Sigmoid colon (tissue), 7 donors: ENCODE measurements at places on chromosomes 4 and X. TPM values are rescaled to one million over a fixed set of nuclear protein-coding genes. Genes with fewer than 3 reads are reported as not detected.

DNA sequence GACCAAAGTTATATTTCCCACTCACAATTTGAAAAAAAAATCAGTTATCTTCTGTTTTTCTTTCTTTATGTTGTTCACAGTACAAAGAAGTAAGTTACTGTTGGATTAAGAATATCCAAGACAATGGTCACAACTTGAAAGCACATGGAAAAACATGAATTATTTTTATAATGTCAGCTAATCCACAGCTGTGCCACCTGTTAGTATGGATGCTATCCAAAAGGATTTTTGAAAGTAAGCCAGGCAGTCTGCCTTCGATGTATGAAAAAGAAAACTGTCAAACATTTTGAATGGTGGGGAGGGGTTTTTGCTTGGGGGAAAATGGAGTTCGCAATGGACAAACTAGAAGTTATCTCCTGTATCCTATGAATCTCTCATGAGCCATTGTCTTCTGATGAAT is 6.2 kb downstream of the GPM6A start:
- no peak for DNase-seq

The MPP1 gene
- total RNA-seq = 29.3 TPM

- no peak for DNase-seq
These were observed 57.8 kb downstream of the SCFD2 start for GRCh38 chr4:53307819-53308780.

The AR gene
- 9.1 TPM for total RNA-seq

The ETDB gene
- total RNA-seq = not detected

The TRPC5OS gene
- total RNA-seq = not detected

- peak; percentile 12 for DNase-seq
These were observed 17.8 kb downstream of the PSAPL1 start for GRCh38 chr4:7416745-7417432.

- DNase-seq = no peak
These were observed 35.5 kb upstream of the CD99L2 start for GRCh38 chrX:150933945-150934350.

GRCh38 chr4:111717921-111718320 is 427.3 kb upstream of the FAM241A start:
- DNase-seq = no peak

The S100P gene
- total RNA-seq = not detected

DNA sequence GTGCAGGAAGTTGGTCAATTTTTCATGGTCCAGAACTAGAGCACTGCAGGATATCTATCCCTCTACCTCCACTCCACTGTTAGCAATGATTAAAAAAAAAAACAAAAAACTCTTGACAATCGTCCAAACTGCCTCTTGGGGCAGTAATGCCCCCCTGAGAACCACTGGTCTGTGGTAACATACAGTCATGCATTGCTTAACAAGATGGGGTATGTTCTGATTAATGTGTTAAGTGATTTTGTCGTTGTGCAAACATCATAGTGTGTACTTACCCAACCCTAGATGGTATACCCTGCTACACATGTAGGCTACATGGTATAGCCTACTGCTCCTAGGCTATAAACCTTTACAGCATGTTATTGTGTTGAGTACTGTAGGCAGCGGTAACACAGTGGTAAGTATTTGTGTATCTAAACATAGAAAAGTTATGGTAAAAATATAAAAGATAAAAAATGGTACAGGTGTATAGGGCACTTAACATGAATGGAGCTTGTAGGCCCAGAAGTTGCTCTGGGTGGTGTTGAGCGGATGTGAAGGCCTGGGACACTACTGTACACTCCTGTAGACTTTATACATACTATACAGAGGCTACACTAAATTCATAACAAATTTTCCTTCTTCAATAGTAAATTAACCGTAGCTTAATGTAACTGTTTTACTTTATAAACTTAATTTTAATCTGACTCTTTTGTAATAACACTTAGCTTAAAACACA is 34.1 kb downstream of the ART3 start:
- DNase-seq = no peak

DNA sequence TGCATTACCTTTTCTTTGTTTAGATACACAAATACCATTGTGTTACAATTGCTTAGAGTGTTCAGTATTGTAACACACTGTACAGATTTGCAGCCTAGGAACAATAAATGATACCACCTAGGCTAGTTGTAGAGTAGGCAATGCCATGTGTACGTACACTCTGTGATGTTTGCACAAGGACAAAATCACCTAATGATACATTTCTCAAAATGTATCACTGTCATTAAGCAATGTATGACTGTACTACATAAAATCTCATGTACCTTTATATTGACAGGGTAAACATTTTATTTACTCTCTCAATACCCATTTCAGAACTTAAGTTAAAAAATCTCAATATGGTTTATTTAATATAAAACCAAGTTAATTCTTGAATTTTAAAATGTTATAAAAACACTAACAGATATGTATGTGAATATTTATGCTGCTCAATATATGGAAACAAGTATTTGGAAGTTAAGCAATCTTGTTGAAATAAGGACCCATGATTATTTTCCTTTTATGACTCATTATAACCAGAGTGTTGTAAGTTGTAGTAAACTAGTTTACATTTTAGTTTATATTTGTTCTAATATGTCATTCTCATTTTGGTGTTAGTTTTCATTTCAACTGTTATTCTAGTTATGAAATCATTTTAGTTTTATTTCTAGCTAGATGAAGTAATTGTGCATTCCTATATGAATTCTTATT is 409.2 kb downstream of the TLL1 start:
- no peak for DNase-seq

GRCh38 chrX:150854856-150855255 is 43.6 kb downstream of the CD99L2 start:
- DNase-seq = no peak

- DNase-seq = no peak
These were observed 763.6 kb upstream of the AGA start for GRCh38 chr4:178205826-178206225.

DNA sequence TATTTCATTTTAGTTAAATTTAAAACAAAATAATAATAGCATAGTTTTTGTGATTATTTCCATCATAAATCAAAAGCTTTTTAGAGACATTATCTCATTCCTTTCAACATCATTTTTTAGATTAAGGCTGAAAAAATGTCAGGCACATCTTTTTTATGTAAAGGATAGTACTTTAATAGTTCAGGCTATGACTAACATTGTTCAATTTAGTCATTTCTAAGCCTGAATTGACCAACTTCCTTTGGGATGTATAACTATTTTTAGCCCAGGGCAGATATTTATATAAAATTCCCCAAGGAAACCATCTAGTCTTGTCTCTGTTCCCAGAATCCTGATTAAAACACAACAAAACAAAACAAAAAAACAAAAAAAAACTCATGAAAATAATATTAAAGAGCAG is 145.6 kb upstream of the PCDH18 start:
- DNase-seq = no peak

The HSFX4 gene
- total RNA-seq = not detected

GRCh38 chr4:158729716-158730559 is 6.7 kb upstream of the PPID start:
- peak; percentile 77 for DNase-seq

The NDP gene
- not detected for total RNA-seq

DNA sequence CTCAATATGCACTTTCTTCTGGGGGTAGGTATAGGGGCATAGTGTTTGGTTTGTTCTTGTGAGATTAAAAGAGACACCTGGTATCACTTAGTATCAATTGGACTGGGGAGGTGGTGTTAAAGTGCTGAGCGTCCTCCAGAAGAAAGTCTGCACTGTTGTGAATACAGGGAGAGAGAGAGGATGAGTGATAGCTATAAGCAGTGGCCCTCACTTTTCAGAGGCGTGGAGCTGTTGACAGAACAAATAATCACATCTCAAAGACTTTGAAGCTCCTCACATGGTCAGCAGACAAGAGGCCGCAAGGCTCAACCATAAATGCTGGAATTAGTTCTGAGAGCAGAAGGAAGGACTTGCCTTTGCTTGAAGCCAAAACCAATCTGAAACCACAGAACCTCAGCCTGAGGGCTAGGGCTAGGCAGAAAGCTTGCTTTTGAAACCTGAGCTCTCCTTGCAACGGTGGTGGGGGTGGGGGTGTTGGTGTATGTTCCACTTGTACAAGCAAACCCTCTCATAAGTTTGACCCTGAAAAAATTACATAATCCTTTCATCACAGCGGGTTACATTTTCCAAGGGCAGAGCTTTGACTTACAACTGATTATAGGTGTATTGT is 123.2 kb upstream of the SCML1 start:
- no peak for DNase-seq

The ARHGAP36 gene
- total RNA-seq = not detected

DNA sequence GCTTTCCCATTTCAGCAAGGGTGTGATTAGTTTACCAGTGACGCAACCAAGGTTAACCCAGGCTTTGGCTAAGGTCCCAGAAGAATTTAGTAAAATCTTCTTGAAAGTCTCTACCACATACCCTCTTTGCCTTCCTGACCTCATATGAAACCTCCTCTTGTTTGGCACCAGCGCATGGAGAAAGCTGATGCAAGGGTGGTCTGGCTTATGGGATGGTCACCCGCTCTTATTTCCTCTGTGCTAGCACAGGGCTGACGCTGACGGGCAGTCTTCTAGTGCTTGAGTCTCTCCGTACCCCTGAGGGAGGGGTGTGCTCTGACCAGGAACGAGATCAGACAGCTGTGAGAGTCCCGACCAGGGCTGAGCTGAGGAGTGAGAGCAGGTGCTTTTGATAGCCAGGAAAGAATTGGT is 137.6 kb downstream of the TENM3 start:
- DNase-seq = no peak

- DNase-seq = no peak
These were observed 1.7 kb downstream of the FAM120C start for GRCh38 chrX:54181202-54181953.

The MED12 gene
- 15.6 TPM for total RNA-seq

DNA sequence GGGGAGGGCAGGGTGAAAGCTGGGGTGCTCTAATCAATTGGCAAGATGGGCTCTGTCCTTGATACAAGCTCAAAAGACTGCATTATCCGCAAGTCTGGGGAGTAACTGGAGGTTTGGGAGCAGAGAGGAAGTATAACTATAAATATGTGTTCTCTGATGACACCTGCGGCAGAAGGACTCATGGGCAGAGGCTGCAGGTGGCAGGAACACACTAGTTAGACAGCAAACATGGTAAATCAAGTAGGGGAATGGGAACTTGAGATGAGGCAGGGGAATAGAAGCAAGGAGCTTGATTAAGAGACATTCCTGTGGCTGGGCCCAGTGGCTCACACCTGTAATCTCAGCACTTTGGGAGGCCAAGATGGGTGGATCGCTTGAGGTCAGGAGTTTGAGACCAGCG is 30.3 kb downstream of the SH3KBP1 start:
- no peak for DNase-seq

GRCh38 chr4:182643801-182644682 is 273.1 kb downstream of the DCTD start:
- DNase-seq = no peak

DNA sequence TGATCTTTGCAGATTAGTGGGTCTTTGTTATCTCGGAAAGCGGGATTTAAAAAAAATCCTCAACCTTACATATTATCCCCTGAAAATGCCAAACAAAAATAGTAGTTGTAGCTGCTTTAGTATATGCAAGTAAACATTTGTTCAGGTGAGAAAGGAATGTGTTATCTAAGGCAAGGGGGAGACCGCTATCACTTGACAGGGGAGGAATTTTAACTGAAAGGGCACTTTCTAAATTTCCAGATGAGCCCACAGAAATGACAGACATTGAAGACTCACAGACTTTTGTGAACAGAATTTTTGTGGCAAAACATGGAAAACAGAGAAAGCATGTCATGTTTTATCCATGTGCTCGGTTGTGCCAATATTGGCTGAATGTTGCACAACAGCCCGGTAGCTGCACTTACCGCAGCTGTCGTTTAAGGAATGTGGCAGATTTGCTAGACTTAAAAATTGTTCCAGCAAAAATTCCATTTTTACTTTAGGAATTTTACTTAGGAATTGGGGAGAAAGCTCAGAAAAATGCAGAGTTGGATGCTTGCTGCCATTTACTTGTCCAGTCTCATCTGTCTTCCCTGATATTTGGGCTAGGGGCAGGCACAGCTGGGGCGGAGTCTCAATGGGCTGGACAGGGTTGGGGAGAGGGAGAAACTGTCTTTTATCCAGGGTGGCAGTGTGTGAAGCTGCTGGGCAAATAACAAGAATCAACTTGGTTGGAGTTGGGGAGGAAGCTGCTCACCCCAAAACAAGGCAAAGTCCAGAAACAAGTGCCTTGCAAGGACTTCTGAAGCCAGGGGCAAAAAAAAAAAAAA is 94.6 kb upstream of the RPS6KA3 start:
- no peak for DNase-seq

DNA sequence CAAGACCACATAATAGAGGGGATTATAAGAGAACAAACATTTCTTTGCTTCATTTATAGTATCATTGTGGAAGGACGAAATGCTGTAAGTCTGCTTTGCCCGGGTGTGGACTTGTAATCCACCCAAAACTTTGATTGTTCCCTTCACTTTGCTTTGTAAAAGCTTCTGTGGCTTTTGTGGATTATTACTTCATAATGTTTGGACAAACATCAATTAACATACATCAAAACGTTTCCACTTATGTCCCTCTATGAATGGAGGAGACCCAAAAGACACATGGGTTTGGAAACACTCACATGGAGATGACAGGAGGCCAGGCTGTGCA is 415.4 kb downstream of the SPRY1 start:
- DNase-seq = no peak

The SMIM31 gene
- not detected for total RNA-seq

DNA sequence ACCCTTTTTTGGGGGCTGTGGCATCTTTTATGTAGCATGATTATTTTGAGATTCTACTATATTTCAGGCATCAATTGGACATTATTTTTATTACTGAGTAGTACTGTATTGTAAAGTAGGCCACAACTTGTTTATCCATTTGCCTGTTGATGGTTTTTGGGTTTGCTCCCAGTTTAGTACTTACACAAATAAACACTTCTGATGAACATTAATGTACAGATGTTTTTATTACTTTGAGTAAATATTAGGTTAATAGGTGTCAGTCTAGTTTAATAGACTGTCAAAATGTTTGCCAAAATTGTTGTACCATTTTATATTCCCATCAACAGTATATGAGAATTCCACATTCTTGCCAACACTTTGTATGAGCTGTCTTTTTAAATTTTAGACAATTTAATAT is 214.9 kb upstream of the MAD2L1 start:
- no peak for DNase-seq

The ARHGEF38 gene
- total RNA-seq = not detected

DNA sequence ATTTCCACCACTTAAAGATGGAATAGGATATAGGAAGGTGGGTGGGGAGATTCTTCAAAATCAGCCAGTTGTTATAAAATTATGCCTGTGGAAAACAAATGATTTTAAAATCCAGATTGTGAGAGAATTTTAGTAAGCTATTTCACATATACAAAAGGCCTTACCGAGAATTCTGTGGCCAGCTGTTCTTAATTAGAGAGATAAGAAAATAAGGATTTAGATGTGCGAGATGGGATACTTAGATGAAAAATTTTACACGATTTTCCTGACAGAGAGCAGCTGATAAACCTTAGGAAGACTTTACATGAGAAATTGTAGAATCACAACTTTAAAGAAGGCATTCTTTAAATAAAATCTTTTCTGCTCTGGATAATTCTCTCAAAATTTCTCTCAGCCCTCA is 94.5 kb upstream of the IQCM start:
- no peak for DNase-seq

The DIPK2B gene
- total RNA-seq = 4.5 TPM

The VCX2 gene
- not detected for total RNA-seq
